LoVo (cell line): ENCODE measurements at places on chromosomes 4 and X.

- DNase-seq, result peak; percentile 27
Observed at GRCh38 chr4:38237139-38237538, 276.9 kb downstream of the PTTG2 start.

GRCh38 chr4:7634661-7635251 is 200.0 kb upstream of the PSAPL1 start:
- no peak for DNase-seq

DNA sequence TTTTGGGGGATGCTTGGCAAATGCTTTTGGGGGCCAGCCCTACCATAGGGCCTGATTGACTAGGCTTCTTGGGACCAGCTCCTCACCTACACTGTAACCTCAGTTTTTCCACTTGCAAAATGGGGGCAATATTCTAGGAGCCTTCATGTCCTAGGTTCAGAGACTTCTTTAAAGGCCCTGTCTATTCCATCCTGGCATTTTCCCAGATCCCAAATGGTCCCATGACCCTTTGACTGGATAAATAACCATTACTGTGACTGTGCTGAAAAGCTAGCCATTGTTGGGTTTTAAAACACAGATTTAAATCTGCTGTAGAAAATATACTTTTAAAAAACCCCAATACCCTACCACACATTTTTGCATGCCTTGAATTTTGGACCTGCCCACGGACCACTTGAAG is 149.8 kb downstream of the EFNB1 start:
- no peak for DNase-seq

DNA sequence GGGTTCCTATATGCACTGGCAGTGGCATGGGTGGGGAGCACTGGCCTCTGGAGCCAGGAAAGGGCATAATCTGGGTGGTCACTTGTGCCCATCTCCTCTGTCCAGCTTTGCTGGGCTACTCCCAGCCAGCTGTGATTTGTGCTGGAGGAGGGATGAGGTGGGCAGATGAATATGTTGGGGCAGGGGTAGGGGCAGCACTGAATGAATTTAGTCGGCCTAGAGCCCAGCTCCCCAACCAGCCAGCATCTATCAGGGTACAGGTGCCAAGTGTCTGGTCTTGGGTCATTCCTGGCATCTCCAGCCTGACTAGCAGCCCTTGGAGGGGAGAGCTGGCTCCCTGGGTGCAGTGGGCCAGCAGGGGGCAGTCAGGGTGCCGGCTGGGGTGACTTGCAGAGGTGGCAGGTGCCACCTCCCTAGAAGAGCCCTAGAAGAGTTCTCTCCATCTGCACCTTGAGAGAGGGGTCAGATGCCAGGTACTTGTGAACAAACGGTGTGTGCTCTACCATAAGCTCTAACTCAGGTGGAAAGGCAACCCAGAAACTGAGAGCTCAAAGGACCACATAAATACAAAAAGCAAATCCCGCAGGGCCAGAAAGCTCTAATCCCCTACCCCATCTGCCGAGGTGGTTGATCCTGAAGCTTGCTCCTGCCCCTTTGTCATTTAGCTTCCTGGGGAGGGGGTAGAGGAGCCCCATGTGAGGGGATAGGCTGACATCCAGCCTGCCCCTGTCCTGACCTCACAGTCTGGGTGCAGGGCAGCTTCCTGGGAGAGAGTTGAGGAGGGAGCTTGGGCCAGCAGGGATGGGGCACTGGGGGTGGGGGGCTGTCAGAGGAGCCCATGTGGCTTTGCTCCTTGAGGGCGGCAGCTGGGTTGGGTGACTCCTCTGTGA is 2.2 kb downstream of the SORCS2 start:
- DNase-seq, result no peak

- DNase-seq, result no peak
Observed at GRCh38 chr4:2583517-2583916, 47.1 kb downstream of the FAM193A start.

GRCh38 chr4:42891644-42892043 is 869 bp upstream of the GRXCR1 start:
- no peak for DNase-seq

DNA sequence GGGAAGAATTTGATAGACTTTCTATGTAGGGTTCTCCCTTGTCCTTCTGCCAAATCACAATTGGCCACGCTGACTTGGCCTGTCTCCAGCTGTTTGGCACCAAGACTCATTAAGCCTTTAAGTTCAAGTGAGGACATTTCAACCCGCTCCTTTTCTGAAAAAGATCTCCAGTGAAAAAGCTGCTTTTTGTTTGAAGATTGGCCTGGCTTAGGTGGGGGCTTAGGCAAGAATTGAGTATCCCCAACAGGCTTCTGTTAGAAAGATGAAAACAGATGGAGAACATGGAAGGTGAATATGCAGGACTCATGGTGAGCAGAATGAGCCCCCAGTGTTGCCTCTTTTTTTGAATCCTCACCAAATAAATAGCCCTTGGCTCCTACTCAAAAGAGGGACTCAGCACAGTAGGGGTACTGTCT is 28.5 kb upstream of the LIMCH1 start:
- DNase-seq, result no peak

GRCh38 chr4:38995660-38996005 is 36.6 kb downstream of the TMEM156 start:
- no peak for DNase-seq

DNA sequence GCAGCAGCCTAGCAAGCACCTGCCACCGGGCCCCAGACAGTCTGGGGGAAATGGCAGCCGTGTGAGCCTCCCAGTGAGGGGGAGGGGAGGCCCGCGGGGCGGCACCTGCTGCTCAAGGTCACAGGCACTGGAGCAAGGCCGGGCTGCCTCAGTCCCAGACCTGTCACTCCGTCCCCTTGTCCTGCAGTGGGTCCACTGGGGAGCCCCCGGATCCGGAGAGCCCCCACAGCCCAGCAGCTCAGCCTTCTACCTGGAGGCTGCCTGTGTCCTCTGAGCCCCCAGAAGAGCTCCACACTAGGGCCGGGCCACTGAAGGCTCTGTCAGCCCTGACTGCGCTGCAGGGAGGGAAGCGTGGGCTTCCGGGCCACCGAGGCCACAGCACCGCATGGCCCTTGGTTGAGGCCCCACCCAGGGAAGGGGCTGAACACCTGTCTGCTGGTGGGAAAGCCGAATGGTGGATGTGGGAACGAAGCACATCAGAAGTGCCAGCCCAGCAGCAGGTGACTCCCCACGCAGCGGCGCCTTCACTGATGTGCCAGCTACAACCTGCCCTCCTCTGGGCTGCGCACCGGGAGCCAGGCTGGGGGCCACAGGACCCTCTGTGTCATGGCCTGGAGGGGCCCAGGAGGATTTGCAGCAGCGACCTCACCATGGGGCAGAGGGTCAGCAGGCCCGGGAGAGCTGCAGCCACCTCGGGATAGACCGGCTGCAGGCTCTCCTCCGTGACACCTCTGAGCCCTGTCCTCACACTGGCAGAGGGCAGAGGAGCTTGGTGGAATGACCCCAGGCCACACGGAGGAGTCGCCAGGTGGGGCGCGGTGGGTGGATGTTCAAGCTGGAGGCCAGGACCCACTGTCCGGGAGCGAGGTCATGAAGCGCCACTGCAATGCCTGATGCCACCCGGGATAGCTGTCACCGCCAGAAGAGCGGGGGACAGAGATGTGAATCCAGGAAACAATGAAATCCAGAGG is 35.0 kb upstream of the MXD4 start:
- DNase-seq, result no peak

- DNase-seq, result peak; percentile 37
Observed at GRCh38 chrX:47232803-47233332, at the start of gene USP11. Gene USP11, plus strand, starts transcription at chrX:47233009. Its CDS starts 35 bp downstream, at chrX:47233044.

DNA sequence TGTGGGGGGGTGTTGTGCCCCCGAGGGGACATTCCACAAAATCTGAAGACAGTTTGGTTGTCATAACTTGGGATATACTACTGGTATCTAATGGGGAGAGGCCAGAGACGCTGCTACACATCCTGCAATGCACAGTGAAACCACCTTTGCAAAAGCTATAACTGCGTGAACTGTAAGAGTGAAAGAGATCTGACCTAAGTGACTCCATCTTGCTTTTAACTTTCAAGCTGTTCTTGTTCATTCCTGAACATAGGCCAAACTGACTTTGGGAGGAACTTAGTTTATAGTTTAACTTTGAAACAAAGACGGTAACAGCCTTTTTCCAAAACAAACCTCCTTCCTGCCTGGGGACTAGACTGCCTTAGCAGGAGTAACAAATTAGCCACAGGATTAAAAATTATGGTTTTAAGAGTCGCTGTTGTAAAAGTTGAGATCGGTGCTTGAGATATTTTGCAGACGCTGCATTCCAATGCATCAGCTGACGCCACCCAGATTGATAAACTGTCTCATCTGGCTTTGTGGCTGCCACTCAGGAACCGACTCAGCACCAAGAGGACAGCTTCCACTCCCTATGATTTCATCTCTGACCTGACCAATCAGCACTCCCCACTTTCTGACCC is 70.9 kb downstream of the ATXN3L start:
- DNase-seq, result no peak

GRCh38 chr4:183181081-183181480 is 82.0 kb downstream of the WWC2 start:
- no peak for DNase-seq

DNA sequence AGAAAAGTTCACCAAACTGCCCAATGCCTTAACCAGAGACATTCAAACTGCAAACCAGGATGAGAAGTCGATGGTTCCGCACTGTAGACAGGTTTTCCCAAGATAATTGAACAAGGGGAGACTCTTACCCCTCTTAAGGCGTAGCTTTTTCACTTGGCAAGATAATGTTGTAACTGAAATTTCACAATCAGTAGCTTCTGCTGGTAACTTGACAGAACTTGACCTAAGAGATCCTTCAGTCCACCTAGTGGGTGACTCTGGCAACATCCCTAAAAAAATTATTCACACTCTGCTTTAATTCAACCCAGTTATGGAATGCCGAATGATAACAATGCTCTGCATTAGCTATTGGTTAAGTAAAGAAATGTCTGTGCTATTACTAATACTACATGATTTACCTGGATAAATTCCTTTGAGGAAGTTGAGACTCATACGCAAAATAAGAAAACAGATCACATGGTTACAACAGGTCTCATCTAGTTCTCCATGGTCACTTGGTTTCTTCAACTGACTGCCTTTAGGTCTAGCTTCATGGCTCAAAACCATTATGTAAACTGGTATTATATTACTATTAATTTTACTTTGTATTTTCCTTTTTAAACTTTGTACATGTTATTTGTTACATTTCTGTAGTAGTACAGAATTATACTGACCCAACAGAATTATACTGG is 9.1 kb downstream of the ELF2 start:
- peak; percentile 36 for DNase-seq

GRCh38 chr4:48706736-48707135 is 73.3 kb downstream of the FRYL start:
- no peak for DNase-seq

DNA sequence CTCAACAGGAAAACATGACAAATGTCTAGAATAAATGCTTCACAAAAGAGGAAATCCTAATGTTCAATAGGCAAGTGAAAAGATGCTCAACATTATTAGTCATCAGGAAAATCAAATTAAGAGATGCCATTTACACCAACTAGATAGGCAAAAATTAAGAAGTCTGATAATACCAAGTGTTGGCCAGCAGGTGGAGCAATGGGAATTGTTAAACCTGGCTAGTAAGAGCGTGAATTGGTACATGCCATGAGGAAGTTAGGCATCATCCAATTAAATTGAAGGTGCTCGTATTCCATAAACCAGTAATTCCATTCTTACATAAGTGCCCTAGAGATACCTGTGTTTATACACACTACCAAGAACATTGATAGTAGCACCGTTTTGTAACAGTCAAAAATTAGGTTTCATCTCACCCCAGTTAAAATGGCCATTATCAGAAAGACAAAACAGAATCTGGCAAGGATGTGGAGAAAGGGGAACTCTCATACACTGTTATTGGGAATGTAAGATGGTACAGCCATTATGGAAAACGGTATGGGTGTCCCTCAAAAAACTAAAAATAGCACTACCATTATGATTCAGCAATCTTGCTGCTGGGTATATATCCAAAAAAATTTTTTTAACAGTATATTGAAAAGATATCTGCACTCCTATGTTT is 14.0 kb upstream of the ZCCHC18 start:
- DNase-seq, result peak; percentile 47

- DNase-seq, result peak; percentile 53
Observed at GRCh38 chr4:27048429-27049238, 188.0 kb downstream of the STIM2 start.

DNA sequence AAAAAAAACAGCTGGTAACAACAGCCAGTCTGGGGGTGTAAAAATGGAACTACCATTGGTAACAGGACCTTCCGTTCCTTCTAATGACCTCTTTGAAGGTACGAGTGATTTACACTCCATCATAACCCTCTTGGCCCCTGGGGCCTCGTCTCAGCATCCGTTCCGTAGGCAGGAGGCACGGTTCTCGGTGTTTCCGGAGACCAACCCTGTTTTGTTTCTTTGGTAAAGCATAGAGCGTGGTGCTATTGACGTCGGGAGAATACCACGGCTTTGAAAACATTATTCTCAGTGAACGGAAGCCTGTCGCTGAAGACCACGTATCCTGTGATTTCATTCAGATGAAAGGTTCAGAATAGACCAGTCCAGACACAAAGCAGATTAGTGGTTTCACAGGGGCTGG is 198.9 kb downstream of the ASMT start:
- DNase-seq, result no peak

- DNase-seq, result no peak
Observed at GRCh38 chrX:28756647-28757046, 169.4 kb downstream of the IL1RAPL1 start.

GRCh38 chr4:7001271-7001670 is 41.9 kb upstream of the TADA2B start:
- DNase-seq, result no peak

GRCh38 chrX:69618803-69619202 is 2.9 kb downstream of the EDA start:
- DNase-seq, result peak; percentile 7

GRCh38 chrX:14351611-14352303 is 177.6 kb upstream of the GLRA2 start:
- DNase-seq, result no peak

- no peak for DNase-seq
Observed at GRCh38 chr4:97990409-97990808, 152.9 kb downstream of the STPG2 start.

DNA sequence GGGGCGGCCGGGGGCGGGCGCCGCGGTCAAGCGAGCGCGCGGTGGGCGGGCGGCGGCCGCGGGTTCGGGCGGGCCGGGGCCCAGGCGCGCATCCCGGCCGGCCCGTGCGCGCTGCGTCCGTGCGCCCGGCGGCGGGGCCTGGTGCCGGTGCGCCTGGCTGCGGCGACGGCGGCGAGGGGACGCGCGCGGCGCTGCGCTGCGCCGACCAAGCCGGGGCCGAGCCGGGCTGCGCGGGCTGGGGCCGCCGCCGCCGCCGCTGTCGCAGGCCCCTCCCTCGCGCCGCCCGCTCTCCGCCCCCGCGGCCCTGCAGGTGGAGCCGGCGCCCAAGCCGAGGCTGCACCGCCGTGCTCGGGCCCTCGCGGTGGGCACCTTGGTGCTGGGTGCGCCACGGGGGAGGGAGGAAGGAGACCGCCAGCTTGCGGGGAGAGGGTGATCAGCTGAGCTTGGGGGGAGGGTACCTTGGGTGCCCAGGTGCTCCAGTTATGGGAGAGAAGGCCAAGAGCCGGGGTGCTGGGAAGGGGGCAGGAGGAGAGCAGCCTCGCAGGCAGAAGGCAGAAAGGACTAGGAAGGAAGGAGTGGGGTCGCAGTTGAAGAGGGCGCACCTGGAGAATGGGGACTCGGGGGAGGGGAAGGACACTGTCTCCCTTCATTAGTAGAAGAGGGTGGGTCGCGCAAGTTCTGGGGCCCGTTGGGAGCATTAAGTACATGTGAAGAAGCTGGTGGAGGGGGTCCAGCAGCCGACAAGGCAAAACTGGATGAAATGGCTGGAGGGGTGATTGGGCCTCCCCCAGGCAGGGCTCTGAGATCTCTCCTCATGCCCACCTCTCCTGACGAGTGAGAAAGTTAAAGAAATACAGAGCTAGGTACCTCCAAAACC is at the start of gene PPP2R2C:
PPP2R2C (minus strand) TSS at position 228 of the 877 bp plus-strand sequence. CDS start 385 bp downstream, outside the sequence.
- no peak for DNase-seq
